Amniotic stem cell (primary cell): ENCODE measurements at places on chromosomes 4 and X.

DNA sequence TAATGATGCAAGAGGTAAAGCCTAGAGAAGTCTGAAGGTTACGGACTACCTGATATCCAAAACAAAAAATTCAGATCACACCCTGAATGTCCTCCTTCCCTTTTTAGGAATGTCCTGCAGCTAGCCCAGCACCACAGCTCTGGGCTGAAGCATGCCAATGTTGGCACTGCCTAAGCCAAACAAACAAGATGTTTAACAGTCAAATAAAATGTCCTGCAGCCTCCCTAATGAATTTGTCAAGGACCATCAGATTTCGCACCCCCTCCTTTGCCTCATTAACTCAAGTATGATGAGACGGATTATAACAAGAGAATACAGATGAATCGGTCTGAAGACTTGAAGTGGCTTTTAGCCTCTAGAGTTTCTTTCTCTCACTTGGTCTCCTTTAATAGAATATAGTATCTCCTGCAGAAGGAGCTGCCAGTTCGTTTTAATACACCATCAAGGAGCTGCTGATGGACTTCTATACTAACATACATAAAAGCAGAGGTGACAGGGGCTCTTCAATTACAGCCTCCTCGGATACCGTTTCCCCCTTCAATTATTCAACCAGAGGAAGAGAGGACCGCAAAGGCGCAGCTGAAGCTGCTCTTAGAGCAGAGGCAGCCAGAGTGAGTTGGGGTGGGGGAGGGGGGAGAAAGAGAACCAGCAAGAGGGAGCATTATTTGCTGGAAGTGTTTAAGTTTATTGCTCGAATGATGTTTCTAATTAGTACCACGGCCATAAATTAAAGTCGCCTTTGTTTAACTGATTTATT, 3.0 kb upstream of the MAB21L2 start:
- peak; percentile 60 for DNase-seq

DNA sequence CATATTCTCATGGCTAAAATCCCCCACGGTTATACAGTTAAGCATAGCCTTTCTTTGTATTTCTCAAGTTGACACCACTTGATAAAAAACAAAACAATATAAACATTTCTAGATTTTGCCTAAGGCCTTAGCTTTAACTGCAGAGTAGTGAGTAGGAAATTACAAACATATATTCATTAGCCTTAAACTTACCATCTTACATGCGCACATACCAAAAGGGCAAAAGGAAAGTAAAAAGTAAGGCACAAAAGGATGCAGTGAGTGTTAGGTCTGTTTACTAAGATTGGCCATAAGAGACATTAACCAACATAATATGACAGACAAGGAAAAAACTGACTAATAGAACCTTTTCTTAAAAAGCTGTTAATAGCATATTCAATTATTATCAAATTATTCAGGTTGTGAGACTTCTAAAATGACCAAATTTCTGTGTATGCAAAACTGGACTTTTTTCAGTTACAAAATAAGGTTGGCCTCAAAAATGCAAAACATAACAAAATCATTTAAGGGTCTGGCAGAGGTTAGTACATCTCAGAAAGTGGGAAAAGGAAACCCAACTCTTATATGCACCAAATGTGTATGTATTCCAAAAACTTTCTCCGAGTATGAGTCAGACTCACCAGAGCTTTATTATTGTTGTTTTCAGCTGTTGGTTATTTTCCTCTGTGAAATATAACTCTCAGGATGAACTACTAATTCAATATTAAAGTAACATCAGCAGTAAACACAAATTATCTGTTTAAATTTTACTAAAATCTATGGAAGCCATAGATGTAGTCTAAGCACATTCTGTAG, 39.9 kb downstream of the SEPSECS start:
- DNase-seq: no peak

- DNase-seq: no peak
Measured at GRCh38 chr4:157287445-157287844, 66.9 kb downstream of the GRIA2 start.

- no peak for DNase-seq
Measured at GRCh38 chr4:100289946-100290345, 99.7 kb upstream of the DDIT4L start.

DNA sequence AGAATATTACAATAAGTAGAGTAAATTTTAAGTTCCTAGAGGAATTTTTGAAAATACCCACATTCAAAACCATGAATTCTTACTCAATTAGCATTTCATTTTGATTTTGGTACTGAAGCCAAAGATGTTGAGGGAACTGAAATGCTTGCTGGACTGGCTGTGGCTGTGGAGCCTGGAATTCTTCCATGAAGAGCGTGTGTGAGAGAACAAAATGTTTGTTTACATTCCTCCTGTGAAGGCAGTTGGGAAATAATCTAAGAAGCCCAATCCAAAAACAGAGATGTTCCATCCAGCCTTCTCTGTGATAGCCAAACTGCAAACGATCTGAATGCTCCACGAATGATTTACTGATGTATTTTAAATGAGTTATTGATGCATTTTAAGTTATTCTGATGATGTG, 3.8 kb upstream of the ADH1B start:
- DNase-seq: peak; percentile 25

DNA sequence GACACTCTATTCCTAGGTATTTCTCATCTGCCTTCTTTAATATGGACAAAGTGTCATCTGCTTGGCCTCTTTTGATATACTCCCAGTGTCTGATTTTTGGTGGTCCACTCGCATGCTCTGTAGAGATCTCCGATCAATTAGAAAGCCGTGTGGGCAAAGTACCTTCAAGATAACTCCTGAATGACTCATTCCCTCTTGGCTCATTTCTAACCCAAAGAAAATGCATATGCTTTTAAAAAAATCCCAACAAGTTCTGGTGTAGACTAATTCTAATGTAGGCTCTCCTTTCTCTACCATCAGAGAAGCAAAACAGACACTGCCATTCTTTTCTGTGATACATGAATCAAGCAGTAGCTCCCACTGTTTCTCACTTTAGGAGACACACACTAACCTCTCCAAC, 714.9 kb upstream of the ADGRL3 start:
- no peak for DNase-seq

GRCh38 chr4:156321203-156321602, 367.5 kb upstream of the CTSO start:
- peak; percentile 30 for DNase-seq

GRCh38 chr4:122823476-122823875, 3.2 kb upstream of the FGF2 start:
- DNase-seq: no peak

- DNase-seq: no peak
Measured at GRCh38 chr4:22502895-22503814, 12.7 kb downstream of the ADGRA3 start.

GRCh38 chr4:4740071-4740470, 119.4 kb upstream of the MSX1 start:
- DNase-seq: no peak

DNA sequence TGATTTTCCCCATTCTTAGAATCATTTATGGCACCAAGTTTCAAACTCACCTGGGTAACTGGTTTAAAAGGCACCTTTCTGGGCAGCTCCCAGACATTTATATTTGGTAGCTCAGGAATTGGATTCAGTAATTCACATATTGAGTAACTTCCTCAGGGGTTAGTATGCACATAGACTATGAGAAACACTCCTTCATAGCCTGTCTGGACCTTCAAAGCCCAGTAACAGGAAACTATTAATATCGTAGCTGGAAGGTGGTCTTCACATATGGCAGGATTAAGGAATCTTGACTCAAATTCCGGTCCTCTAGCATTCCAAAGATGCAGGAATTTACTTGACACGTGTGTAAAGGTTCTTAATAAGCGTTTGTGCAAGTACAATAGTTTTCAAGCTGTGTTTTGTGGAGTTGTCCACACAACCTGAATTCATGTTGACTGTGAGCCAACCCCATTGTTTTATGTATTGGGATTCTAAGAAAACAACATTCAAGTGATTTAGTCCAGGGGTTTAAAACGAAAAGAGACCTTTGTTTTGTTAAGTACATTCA, 78.4 kb downstream of the PLS3 start:
- DNase-seq: no peak

GRCh38 chr4:9999956-10000561, 21.2 kb downstream of the SLC2A9 start:
- DNase-seq: no peak
